ENCODE measurements at places on chromosomes 1 and 21.

- ATAC-seq = no peak
These were observed 5.5 kb upstream of the LCE5A start for GRCh38 chr1:152505083-152505482.

DNA sequence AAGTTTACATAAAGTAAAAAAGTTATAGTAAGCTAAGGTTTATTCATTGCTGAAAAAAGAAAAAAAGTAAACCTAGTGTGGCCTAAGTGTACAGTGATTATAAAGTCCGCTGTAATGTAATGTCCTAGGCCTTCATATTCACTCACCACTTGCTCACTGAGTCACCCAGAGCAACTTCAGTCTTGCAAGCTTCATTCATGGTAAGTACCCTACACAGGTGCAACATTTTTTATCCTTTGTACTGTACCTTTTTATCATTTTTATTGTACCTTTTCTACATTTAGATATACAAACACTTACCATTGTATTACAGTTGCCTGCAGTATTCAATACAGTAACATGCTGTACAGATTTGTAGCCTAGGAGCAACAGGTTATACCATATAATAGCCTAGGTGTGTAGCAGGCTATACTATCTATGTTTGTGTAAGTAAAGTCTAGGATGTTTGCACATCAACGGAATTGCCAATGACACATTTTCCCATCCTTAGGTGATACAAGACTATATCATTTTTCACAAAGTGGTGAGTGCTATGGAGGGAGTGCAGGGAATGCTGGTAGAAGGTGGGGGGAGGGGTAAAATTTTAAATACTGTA lies 58.0 kb upstream of the DMRTA2 start:
- ATAC-seq = no peak

- ATAC-seq = peak; percentile 87
These were observed 663 bp upstream of the GBP6 start for GRCh38 chr1:89363196-89363595.

- no peak for ATAC-seq
These were observed 27.5 kb downstream of the CNIH3 start for GRCh38 chr1:224643653-224644052.

DNA sequence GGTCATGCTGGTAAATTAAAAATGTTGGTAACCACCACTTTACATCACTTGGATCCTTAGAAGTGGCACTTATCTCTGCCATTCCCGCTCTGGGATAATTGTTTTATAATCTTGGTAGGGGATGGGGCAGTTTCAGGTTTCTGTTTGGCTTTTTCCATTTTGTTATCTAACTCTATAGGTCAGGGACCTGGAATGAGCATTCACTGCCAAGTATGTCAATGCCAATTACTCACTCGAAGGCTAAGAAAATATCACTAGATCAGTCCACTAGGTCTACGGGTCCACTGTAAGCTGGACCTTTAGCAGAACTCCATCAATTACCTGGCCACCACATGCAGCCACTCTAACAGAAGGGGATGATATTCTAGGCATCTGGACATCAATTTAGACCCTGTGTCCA lies 4.5 kb upstream of the DIP2A start:
- ATAC-seq = no peak

DNA sequence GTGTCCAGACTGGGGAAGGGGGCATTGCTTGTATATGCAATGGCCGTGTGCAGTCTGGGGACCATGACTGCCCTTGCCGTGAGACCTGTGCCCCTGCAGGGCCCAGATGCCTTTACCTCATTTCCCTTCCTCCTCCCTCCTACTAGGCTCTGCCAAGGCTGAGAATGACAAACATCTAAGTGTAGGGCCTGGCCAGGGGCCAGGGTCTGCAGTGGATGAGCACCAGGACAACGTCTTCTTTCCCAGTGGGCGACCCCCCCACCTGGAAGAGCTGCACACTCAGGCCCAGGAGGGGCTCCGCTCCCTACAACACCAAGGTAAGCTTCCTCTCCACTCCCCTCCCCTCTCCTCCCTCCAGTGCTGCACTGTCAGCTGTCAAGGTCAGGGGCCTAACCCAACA lies 49.5 kb downstream of the YARS1 start:
- no peak for ATAC-seq

Measured in activated CD4-positive, CD25-positive, alpha-beta regulatory T cell treated with anti-CD3 and anti-CD28 coated beads, Interleukin-2, amount 50 U/mL, for 24 hours (primary cell).